T-helper 9 cell (primary cell): ENCODE measurements at places on chromosomes 16 and 17.

DNA sequence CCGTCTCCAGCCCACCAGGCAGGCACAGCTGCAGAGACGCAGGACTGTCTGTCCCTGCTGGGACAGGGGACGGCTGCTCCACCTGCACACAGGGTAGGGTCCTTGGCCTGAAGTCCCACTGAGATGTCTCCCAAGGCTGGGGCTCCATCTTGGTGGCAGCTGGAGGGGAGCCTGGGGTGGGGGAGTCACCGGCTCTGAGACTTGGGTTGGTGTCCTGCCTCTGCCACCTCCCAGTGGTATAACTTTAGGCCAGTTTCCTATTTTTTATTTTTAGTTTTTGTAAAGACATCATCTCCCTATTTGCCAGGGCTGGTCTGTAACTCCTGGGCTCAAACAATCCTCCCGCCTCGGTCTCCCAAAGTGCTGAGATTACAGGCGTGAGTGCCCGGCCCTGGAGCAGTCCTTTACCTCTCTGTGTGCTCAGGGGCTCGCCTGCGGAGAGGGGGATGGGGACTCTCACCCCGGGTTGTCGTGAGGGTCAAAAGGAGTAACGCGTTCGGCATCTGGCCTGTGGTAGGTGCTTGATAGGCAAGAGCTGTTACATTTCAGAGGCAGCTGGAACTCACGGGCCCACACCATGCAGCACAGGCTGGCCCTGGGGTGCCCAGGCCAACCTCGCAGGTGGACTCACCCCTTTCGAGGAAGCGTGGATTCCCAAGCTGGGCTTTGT lies 46.6 kb upstream of the DOC2B start:
- no peak for DNase-seq

- no peak for DNase-seq
Measured at GRCh38 chr16:72159386-72159785, 12.6 kb downstream of the PMFBP1 start.

- no peak for DNase-seq
Measured at GRCh38 chr16:89304181-89304851, 86.8 kb downstream of the ZNF778 start.

DNA sequence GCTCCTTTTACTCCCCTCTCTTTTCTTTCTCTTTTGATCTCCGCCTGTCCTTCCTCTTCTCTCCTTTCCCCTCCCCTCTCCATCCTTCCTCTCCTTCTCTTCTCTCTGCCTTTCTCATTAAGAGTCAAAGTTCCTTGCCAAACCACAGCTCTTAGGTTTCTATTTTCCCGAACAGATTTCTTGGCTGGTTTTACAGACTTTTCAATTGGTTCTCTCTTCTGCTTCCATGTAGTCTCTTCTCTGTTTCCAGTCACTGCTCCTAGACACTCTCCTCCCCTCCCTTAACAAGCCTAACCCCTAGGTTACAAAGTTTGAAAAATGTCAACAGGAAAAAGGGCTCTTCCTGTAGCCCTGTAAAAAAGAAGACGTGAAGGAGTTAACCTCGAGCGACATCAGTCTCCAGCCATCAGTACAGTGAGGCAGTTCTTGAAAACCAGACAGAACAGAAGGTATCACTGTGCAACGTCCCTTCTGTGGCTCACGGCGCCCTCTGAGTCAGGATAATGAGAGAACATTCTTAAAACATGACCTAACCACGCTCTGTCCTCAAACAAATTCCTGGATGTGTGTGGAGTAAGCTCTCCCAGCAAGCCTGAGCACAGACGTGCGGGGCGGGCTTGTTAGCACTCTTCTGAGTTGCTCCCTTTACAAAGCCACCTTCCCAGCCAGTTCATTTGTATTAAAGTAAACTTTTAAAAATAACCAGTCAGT lies 11.6 kb upstream of the MARCHF10 start:
- DNase-seq, result no peak

DNA sequence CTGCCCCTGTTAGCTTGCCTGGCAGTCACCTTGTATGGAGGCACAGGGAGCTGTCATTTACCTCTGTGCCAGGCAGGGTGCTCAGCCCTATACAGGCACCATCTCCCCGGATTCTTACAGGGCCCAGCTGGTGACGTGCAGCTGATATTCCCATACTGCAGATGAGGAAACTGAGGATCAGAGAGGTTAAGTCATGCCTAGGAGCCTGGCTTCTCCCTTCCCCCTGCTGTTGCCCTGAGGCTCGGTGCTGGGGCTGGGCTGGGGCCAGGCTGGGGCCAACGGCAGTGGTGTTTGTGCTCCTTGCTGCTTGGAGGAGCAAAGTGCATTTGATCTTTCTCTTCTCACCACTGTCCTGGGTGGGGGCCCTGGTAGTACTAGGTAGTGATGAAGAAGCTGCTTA lies 54.7 kb upstream of the IL34 start:
- no peak for DNase-seq

DNA sequence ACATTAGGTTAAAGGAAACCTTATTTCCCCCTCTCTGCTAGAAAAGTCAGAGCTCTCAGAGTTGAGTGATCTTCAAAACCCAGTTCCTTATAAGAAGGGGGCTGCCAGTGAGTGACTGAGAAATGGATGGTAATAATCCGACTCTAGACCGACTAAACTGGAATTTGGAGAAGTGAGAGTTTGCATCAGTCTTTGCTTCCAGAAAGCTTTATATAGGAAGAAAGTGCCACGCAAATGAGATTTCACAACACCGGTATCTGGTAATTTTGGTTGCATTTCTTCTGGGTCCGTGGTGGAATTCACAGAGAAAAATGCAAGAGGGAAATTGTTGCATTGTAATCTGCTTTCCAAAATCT lies 271.4 kb downstream of the MAF start:
- no peak for DNase-seq

DNA sequence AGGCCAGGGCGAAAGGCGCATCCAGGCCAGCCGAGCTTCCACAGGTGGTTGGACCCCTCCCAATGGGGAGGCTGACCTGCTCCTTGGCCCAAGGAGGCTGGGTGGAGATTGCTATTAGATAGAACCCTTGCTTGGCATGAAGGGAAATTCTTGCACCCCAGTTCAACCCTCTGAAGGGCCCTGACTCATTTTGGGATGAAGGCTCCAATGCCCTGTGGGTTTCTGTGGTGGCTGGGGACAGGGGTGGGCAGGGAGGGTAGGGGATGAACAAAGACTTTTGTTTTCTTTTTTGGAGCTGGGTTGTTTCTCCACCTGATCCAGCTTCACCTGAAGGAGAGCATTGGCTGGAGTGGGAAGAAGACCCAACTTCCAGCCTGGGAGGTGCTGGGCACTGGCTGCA lies 16.7 kb upstream of the TBX21 start:
- DNase-seq, result no peak

DNA sequence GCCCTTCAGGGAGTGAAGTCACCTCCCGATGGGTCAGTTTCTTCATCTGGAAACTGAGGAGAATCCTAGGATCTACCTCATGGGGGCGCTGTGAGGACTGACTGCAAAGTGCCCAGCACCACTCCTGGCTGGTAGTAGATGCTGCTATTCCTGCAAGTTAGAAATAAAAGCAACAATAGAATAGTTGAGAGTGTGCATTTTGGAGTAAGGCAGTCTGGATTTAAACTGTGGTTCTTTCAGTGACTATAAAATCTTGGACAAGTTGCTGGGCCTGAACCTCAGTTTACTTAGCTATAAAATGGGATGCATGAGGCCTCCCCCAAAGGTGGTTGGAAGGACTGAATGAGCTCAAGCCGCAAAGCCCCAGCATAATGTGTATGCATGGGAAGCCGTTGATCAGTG lies 70.6 kb downstream of the CYB5B start:
- DNase-seq, result peak; percentile 20

DNA sequence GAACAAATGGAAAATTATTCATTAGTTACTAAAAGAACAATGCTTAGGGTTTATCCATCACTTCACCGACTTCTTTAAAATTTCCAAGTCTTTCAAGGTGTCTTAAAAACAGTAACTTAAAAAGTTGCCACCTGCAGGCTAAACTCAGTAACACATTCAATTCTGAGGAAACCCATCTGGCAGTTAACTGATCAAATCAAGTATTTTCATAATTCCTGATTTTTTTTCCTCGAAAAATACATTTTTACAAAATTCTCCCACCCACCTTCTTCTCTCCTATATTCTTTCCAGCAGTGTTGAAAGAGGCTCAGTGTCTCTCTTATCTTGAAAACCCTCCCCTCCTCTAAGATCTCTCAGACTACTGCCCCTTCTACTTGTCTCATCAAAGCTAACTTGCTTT lies 29.9 kb downstream of the PARN start:
- no peak for DNase-seq
